ENCODE measurements at places on chromosomes 12 and 14.
A peak's percentile ranks its signal among the peaks of the same experiment; 100 is the strongest.

DNA sequence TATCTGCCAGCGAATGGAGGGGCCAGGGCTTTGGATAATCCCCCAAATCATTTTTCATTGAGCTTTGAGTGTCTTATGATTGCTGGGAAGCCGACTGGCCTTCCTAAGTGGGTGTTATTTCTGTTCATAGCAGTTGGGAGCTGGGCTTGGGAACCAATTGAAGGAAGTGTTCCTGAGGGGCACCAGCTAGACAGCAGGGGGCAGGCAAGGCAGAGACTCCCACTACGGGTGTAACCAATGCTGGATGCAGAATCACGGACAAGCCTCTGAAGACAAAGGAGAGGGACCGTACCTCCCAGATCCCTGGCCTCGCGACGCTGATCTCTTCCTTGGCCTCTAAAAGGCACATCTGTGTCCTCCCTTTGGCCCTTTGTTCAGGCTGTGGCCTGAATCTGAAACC lies 149.0 kb upstream of the PRMT8 start:
- peak; percentile 66 for DNase-seq

GRCh38 chr12:122665349-122665748 lies 37.8 kb downstream of the HCAR2 start:
- DNase-seq, result no peak

- DNase-seq, result no peak
Observed at GRCh38 chr14:93155667-93156066, 29.0 kb downstream of the MOAP1 start.

DNA sequence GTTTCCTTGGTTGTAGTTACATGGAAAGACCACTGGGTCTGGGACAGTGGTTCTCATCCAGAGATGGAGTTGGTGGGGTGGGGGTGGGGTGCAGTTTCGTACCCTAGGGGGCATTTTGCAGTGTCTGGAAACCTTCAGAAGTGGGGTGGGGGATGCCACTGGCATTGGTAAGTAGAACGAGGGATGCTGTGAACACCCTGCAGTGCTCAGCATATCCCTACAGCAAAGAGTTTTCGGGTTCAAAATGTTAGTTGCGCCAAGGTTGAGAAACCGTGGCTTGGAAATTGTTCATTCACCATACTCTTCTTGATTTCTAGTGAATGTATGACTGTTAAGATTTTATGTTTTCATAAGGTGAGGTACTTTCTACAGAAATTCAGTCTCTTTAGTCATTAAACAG lies 28.7 kb downstream of the TRAF3 start:
- no peak for DNase-seq

GRCh38 chr12:27163048-27163715 lies 80.8 kb upstream of the C12orf71 start:
- DNase-seq, result peak; percentile 75

- no peak for DNase-seq
Observed at GRCh38 chr14:28952666-28953065, 186.1 kb downstream of the FOXG1 start.

DNA sequence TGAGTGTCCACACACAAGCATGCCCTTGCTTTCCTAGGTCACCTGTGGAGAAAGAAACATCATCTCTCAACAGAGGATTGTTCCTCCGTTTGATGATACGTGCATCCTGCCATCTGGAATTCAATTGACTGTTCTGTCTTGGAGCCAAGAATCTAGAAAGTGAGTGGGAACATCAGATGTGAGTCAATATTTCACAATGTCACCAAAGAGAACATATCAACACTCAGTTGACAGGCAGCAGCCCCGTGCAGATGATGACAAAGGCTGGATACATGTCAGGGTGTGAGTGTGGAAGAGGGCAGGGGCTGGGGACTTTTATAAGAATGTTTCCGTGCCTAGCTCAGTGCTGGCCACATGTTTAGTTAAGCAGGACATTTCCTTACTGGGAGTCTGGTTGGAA lies 76.1 kb downstream of the TBC1D30 start:
- DNase-seq, result peak; percentile 67

GRCh38 chr12:56678852-56679251 lies 9.2 kb downstream of the PTGES3 start:
- DNase-seq, result no peak

GRCh38 chr12:119649202-119649808 lies 18.6 kb upstream of the PRKAB1 start:
- DNase-seq, result peak; percentile 42

- no peak for DNase-seq
Observed at GRCh38 chr12:30514666-30515065, 181.0 kb downstream of the IPO8 start.

- no peak for DNase-seq
Observed at GRCh38 chr12:32252199-32253073, 145.8 kb downstream of the BICD1 start.

DNA sequence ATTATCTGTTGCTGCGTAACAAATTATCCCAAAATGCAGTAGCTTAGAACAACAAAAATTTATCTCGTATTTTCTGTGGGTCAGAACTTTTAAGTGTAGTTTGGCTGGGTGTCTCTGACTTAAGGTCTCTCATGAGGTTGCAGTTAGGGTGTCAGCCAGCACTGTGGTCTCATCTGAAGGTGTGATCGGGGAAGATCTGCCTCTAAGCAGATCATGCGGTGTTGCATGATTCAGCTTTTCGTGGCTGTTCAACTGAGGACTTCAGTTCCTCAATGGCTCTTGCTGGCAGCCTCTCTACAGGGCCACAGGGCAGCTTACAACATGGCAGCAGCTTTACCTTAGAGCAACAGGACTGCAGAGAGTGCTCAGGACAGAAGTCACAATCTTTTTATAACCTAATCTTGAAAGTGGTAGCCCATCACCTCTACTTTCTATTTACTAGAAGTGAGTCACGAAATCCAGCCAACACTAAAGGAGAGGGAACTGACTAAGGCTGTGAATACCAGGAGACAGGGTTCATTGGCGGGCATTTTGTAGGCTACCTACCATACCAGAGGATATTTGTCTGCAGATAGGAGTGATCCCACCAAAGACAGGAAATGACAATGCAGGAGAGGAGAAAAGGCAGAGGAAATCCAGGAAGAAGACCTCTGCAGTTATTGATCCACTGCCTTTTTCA lies 1.8 kb upstream of the TMPRSS12 start:
- no peak for DNase-seq

Data from ELR (cell line).